ENCODE measurements at places on chromosomes 6 and 20.

- DNase-seq = no peak
Measured at GRCh38 chr6:47809873-47810272, 28.0 kb downstream of the OPN5 start.

DNA sequence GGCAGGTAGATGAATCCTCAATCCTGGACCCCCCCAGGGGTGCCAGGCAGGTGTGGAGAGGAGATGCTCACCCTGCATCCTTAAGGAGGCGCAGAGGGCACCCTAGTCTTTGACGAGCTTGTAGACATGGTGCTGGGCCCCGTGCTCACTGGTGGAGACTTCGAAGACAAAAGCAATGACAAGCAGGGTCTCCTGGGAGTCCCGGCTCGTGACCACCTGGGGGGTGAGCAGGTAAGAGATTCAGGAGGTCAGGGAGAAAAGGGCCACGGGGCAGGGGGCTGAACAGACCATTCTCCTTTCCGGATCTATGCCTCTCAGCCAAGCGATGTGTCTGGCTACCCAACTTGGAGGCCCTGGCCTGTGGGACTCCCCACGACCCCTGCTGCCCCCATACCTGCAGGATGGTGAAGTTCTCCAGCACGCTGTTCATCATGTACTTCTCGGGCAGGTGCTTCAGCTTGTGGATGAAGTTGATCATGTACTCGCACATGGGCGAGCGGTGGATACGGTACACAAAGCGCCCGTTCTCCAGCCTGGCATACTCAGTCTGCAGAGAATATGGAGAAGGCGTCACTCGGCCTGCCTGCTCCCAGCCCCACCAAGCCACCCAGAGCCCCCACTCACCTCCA, 6.9 kb downstream of the RPL10A start:
- no peak for DNase-seq

DNA sequence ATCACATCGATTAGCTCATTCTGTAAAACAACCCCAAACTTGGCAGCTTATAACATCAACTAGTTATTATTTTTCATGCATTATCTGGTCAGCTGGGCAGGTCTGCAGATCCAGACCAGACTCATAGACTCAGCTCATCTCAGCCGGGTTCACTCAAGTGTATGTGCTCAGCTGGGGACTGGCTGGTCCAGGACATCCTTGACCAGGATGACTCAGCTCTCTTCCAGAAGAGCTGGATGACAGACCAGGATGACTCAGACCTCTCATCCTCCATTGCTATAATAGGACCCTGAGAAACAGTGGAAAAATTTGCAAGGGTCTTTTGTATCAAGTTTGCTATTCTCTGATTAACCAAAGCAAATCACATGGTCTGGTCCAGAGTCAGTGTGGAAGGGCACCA, 312.5 kb upstream of the PLCB4 start:
- no peak for DNase-seq

DNA sequence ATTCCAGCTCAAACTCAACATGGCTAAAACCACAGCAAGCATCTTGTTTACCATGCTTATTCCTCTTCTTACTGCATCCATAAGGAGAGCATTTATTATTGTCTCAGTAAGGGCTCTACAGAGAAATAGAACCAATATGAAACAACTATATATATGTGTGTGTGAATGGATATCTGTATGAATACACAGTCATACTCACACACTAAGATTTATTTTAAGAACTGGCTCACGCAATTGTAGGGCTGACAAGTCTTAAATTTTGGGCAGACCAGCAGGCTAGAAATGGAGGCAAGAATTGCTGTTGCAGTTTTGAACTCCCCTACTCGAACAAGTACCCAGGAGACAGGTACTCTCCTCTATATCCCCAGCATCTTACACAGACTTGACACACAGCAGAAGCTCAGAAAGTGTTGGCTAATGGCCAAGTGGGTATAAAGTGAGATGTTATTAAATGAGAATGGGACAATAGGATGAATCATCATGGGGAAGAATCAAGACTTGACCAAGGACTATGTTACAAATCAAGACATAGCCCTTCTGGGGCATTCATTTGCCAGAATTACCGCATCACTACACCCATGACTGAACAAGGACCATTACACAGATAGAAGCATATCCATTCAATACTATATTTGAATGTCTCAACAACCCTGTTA, 13.0 kb downstream of the ZHX3 start:
- DNase-seq = no peak

- no peak for DNase-seq
Measured at GRCh38 chr6:917296-917695, 224.4 kb upstream of the EXOC2 start.

DNA sequence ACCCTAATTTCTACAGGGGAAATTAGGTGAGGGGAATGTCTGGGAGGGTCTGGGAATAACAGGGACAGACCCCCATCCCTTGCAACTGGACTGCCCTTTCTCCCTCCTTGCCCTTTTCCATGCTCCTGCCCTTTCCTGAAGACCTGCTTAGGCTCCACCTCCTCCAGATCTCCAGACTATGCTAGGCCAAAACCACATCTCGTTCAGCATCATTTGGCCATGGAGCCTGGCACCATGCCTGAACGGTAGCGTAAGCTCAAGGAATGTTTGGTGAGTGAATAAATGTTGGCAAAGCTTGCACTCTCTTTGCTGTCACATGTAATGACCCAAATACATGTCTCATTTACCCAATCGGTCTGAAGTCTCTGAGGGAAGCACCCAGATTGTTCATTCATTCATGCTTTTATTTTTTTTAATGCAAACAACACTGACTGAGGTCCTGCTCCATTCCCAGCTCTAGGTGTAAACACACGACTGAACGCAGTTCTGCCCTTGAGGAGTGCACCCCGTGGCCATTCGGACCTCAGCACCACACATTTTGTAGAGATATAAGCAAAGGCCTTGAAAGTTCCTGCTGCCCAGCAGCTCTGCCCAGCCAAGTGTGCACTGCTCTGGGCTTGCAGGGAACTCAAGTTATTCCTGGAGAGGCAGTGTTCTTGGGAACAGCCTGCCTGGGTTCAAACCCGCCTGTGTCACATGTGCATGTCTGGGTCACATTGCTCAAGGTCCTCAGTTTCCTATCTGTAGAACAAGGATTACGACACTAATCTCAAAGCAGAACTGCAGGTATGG, 1.1 kb upstream of the GRM4 start:
- no peak for DNase-seq

GRCh38 chr20:24289737-24290481, 179.5 kb upstream of the SYNDIG1 start:
- DNase-seq = no peak

GRCh38 chr6:155259204-155259603, 4.6 kb upstream of the CLDN20 start:
- no peak for DNase-seq

DNA sequence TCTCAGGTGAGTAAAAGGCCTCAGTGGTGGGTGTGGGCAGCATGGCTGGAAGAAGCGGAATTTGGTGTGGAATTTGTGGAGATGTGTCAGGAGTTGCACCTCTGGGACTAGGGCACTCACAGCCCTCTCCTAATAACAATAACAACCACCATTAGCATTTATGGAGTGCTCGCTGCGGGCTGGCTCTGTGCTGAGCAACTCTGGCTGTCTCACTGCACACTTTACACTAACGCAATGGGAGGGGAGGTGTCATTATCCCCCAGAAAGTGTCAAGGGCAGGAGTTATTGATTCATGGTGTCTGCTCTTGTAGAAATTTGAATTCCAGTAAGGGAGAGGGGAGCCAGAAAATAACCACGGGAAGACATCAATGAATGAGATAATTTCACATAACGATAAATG, 22.7 kb upstream of the SCRT2 start:
- DNase-seq = no peak

- no peak for DNase-seq
Measured at GRCh38 chr20:42082611-42083010, 464.4 kb upstream of the CHD6 start.

GRCh38 chr6:158057213-158057987, 75.7 kb downstream of the SYNJ2 start:
- DNase-seq = no peak

GRCh38 chr20:25227317-25227831, 20.5 kb upstream of the PYGB start:
- no peak for DNase-seq

DNA sequence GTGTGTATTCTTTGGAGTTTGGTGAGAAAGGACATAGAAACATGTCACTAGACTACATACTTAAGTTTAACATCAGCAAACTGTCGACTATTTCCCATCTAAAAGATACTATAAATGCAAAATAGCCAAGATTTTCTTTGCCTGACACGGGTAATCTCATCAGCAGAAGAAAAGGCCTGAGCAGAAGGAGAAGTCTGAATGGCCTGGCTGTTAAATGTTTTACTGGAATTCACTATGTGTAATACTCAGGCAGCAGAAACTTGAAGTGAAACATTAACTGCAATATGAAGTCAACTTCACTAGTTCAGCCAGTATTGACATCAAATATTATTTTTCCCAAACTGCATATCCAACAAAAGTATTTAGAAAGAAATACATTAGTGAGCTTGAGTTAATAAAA, 6.4 kb upstream of the DSE start:
- no peak for DNase-seq

- no peak for DNase-seq
Measured at GRCh38 chr6:83309344-83309743, 116.2 kb downstream of the RWDD2A start.

GRCh38 chr6:39819676-39820075, 27.5 kb downstream of the DAAM2 start:
- DNase-seq = no peak

DNA sequence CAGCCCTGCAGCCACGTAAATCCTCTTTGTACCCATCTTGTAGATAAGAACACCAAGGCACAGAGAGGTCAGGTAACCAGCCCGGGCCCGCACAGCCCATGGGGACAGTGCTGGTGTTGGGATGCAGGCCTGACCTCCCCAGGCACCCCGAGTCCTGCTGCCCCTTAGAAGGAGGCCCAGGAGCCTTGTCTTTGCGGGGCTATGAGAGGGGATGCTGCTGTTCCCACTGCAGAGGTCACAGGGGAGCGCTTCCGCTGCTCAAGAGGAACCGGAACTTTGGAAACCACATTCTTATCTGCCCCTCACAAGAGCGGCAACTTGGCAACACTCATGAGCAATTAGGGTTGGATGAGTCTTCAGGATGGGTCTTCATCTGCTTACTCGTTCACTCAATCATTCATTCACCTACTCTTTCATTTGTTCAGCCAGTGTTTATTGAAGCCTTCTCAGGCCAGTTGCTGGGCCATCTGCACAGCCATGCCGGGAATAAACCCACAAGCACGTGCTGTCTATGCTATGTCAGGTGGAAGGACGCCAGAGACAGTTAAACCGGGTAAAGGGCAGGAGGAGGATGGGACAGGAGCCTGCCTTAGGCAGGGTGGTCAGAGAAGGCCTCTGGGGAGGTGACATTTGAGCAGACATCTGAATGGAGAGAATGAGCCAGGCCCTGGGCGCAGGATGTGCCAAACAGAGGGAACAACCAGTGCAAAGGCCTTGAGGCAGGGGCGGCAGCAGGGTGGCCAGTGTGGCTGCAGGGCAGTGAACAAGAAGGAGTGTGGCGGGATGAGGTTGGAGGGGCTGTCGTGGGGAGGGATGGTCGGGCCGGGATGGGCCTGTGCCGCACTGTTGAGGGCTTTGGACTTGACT, 60.8 kb downstream of the RBM38 start:
- DNase-seq = no peak

DNA sequence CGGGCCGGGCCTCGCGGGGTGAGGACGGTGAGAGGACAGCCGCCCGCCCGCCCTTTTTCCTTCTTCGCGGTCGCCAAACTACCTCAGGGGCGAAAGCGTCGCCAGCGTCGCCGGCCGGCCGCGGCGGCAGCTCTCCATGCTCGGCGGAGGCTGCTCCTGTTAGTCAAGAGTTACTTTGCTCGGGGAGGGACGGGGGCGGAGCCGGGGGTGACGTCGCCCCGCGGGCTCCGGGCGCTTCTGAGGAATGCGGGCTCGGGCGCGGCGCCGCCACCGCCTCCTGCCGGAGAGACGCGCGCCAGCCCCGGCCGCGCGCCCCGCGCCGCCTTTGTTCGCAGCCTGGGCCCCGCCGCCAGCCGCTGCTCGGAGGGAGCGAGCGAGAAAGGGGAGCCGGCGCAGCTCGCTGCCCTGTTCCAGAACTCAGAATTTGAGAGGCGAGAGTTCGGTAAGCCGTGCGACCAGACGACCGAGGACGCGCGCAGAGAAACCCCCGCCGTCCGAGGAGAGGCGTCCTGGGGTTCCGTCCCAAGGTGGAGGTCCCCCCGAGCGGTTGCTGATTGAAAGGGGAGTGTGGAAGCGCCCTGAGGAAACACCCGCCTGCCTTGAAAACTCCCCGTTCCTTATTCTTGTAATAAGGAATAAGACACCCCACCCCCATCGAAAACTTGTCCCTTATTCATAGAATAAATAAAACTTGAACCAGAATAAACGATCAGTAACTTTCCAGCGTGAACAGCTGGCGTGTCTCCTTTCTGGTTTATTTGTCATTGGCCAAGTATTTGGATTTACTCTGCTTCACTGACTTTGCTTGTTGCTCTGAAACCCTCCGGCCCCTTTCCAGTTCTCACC, at the start of gene PTPRK:
PTPRK (minus strand) TSS at position 164 of the 846 bp plus-strand sequence. CDS start 241 bp downstream, outside the sequence.
- DNase-seq = peak; percentile 93

DNA sequence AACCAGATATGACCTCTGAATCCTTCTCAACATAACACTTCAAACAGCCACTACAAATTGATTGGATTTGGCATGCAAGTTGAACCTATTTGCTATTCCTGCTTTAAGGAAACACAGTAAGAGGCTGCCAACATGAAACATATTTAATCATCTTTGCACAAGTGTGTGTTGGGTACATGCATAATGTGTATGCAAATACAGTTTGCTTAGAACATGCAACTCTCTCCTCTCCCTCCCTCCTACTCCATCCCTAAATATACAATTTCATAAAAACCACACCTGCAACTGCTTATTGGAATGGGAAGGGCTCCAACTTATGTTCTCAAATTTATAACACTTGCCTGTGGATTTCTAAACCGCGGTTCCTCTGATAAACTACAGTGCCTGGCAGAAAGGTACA, 71.5 kb downstream of the CD83 start:
- no peak for DNase-seq

DNA sequence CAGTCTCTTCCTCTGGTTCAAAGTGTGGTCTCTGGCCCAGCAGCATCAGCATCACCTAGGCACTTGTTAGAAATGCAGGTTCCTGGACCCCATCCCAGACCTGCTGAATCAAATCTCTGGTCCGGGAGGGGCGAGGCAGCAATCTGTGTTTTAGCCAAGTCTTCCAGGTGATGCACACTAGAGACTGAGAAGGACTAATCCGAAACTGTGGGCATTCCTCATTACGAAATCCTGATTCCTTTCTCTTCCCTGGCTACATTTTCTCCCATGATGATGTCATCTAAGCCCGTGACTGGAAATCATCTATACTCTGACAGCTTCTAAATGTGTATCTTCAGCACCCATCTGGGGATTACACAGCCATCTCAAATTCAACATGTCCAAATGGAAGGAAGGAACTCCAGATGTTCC, 39.7 kb upstream of the PRND start:
- peak; percentile 7 for DNase-seq

DNA sequence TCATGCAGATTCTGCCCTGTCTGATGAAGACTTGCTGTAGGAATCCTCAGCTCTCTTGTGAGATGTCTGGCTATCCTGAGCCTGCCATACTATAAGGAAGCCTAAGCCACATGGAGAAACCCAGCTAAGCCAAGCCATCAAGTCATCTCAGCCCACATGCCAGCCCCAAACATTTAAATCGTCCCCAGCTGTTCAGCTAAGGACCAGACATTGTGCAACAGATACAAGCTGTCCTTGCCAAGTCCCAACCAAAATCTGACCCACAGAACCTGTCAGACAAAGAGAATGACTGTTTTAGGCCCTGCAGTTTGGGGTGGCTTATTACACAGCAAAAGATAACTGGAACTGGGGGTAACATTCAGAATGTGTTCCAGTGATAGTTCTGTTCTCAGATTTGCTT, 36.8 kb upstream of the FOXC1 start:
- no peak for DNase-seq
